Endothelial cell (in vitro differentiated cells): ENCODE measurements at places on chromosomes 7 and 10.

DNA sequence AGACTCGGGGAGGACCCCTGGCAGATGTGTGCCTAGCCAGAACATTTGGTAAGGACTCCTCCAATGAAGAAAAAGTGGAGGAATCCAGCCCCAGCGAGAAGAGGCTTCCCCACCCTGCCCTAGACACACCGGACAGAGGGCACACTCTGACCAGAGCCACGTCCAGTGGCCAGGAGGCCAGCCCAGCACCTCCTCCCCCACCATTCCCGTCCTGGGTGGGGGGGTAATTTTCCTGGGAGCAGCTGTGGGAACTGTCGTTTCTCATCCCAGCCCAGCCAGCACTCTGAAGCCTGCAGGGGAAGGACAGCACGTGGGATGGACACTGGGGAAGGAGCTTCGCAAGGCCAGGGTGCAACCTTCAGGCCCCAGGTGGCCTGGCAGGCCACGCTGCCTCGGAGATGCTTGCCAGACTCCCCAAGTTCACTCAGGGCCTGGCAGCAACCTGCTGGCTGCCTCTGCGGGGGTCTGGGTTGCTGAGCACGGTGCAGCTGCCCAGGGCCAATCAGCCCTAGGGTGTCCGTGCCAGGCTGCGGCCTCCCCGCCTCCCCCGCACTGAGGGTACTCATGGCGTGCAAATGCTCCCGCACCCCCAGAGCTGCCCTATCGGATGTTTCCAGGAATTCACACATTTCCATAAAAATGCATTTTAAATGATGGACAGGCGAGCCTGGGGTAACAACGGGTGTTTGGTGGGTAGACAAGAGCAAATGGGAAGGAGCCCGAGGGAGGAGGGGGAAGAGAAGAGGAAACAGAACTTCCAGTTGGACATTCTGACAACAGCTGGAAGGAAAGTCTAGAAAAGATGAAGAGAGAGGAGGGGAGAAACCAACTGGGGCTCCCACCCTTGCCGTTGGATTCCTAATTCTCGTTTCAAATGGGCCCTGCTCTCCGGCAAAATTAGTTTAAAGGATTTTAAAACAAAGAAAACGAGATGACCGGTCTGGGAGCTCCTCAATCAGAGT, 1.9 kb upstream of the EN2 start:
- DNase-seq: no peak

DNA sequence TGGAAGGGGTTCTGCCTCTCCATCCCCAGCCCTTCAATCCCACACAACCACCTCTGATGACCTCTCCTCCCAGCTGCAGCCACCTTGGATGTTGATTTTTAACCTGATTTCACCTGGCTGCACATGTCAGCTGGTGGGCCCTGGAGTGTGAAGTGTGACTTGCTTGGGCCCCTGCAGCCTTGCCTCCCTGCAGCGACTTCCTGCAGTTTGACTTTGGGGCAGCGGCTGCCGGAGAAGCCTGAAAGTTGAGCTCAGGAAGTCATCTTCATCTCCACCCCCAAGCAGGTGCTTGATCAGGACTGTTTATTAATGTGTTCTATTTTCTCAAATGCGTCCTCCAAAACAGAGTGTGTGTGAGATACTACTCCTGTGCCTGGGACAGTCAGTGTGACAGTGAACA, 675.2 kb upstream of the GALNT17 start:
- DNase-seq: no peak

- no peak for DNase-seq
Observed at GRCh38 chr7:136446751-136447150, 421.7 kb upstream of the CHRM2 start.

GRCh38 chr7:116232920-116233319, 22.6 kb downstream of the TES start:
- no peak for DNase-seq

DNA sequence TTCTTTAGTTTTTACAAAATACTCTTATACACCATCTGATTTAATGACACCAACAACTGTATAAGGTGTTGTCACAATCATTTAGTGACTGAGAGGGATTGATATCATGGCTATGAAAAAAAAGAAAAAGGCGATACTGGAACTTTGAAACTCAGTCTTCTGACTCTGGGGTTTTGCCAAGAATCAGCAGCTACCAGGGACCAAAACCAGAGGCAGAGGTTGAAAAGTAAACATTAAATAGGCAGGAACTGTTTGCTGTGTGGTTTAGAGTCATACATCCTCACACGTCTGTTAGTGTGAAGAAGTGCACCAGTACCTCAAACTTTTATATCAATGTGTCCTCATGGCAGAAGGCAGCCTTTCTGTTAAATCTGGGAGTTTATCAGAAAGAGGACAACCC, 19.9 kb upstream of the GGCT start:
- DNase-seq: no peak

- DNase-seq: no peak
Observed at GRCh38 chr7:87398446-87398845, 53.0 kb downstream of the CROT start.

DNA sequence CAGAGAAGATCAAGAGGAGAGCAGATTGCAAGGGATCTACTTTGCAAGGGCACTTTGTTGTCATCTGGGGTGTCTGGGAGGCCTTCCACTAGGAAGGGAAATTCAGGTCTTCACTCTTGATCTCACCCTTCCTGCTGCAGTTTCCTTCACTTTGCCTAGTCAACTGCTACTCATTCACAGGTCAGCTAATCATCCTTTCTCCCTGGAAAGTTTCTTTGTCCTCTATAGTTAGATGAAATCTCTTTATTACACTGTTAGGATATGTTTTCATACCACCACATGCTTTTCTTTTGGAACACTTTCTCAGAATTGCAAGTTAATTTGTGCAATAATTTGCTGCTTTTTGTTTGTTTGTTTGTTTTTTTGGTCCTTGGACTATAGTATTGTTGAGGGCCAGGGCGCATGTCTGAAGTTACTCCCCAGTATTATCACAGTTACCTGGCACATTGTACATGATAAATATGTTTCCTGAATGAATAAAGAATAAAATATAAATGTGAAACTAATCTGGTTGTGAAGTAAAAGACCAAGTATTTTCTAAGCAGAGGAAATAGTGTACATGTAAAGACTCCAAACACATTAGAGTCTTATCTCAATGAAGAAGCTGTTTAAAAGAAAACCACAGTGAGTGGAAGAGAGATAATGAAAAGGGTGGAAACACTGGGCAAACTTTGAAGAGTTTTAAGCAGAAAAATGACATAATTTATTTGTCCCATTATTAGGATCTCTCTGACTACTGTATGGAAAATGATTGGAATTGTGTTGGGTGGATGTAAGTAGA, 139.9 kb upstream of the DGKB start:
- DNase-seq: no peak

GRCh38 chr10:95459446-95460045, 101.6 kb downstream of the SORBS1 start:
- no peak for DNase-seq

- DNase-seq: no peak
Observed at GRCh38 chr10:8913720-8914119, 859.2 kb downstream of the GATA3 start.

GRCh38 chr10:69957886-69958555, 94.6 kb upstream of the MACROH2A2 start:
- peak; percentile 36 for DNase-seq

DNA sequence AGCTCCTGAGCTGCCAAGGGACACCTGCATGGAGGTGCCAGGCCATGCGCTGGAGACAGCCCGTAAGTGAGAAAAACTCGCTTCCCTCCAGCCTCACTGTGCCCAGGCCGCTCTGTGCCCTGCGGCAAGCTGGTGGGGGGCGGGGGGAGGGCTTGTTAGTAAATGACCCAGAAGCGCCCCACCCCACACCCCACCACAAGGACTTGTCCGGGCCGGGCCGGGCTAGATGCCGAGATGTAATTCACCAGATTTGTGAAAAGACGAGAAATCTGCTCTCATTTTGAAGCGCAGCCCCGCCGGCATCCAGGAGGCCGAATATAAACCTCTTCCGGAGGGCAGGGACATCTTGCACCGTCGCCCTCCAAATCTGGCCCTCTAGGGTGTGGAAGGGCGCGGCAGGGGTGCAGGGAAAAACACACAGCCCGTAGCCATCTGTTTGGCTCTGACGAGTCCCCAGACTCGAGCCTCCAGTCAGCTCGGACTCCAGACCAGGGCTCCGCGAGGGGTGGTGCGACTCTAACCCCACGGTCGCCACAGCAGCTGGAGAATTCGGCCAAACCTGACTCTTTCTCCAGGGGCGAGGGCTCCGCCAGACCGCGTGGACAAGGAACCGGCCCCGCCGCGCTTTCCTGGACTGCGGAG, 14.8 kb downstream of the TLX1 start:
- no peak for DNase-seq

DNA sequence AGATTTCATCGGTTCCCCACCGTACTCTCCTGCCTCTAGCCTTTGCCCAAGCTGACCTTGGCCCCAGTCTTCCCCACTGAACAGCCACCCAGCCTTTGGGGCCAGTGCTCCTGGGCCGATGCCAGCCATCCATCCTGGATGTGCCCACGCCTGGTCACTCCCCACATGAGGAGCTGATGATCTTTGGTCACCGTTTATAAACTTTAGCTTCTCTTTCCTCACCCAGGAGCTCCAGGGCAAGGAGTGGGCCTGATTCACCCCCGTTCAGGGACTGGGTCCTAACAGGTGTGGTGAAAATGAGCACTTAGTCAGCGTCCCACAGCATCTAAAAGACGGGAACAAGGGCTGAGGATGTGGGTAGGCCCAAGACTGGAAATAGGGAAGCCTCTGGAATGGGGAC, 22.9 kb downstream of the GTF2IRD1 start:
- DNase-seq: no peak

DNA sequence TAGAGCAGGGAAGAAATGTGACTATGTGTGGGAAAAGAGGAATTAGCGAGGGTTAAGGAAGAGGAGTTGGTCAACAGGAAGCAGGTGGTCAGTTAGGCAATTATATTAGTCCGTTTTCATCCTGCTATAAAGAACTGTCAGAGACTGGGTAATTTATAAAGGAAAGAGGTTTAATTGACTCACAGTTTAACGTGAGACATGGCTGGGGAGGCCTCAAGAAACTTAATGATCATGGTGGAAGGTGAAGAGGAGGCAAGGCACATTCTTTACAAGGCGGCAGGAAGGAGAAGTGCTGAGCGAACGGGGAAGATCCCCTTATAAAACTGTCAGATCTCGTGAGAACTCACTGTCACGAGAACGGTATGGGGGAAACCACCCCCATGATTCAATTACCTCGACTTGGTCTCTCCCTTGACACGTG, 35.0 kb downstream of the RAMP3 start:
- DNase-seq: no peak

- DNase-seq: no peak
Observed at GRCh38 chr10:8049045-8049864, 5.2 kb upstream of the GATA3 start.

DNA sequence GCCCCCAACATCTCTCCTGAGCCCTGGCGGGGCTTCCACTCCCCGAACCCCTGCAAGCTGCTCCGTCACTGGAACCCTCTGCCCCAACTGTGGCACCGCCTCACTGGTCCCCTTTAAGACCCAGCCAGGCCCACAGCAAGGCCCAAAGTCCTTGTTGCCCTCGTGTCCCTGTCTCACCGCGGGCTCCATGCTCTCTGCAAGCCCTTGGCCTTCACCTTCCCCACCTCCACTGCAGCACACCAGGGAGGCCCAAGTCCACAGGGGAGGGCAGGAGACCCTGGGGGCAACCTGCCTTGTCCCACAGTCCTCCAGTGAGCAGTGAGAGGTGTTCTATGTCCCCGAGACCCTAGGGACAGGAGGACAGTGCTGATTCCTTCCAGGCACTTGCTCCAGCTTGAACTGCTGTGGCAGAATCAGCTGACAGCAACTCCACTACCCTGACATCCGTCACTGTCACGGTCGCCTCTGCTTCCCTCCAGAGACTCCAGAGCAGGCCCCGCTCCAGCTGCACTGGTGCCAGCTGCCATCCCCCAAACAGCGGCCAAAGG, 105.3 kb downstream of the CYTH3 start:
- DNase-seq: no peak

- DNase-seq: no peak
Observed at GRCh38 chr7:4681218-4681851, 760 bp upstream of the FOXK1 start.

DNA sequence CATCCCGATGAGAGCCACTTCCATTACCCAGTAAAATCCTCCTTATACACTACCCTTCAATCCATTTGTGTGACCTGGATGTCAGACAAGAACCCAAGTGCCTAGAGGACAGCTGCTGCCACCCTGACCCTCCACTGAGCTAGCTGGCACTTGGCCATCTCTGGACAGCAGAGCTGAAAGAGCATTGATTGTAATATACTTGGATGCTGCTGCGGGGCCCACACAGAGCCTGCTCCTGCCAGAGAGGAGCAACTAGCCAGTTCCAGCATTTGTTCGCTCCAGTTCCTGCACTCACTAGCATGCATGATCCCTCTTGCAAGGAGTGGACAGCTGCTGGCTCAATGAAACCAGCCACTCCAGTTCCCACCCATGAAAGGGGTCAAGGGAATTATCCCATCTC, 8.4 kb upstream of the TMEM254 start:
- DNase-seq: no peak

DNA sequence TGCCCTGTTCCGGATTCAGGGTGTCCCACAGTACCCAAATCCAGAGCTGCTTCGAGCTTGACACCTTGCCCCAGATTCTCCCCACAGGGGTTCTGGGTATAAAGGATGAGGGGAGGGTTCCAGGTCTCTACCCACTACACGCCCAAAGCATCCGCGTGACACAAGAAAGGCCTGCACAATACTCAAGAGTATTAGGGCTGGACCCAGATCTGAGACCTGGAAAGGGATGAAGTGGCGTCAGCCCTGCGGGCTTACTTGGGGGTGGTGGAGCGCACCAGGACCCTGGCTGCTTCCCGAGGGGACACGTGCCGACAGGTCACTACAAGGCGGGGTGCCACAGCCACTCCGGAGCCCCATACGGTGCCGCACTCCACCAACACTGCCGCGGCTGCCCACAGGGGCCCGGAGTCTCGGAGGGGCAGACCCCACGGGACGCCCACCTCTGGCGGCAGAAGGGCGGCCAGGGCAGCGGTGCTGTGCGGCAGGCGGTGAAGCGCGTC, 1.3 kb downstream of the TYSND1 start:
- DNase-seq: no peak

GRCh38 chr10:116221053-116221452, 52.0 kb downstream of the GFRA1 start:
- no peak for DNase-seq

- peak; percentile 51 for DNase-seq
Observed at GRCh38 chr7:129376076-129376777, 58.0 kb upstream of the STRIP2 start.

GRCh38 chr7:128456255-128456725, 612 bp downstream of the HILPDA start:
- no peak for DNase-seq

DNA sequence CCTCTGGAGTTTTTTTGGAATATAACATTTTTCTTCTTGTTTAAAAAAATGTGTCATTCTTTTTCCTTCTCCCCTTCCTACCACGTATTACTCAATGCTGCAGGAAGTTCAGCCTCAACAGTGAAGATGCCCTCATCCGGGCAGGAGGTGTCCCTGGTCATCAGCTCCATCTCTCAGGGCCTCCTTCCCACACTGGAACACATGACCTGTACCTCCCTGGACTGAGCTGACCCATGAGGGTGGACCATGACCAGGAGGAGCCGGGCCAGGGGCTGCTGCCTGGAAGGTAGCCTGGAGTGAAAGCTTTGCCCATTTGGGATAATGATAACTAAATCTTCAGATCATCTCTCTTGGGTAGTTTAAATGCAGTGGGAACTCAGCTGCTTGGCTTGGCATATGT, 316.5 kb upstream of the ZMIZ1 start:
- no peak for DNase-seq
